Right atrium auricular region (tissue), 2 donors: ENCODE measurements at places on chromosomes 6 and 20.

DNA sequence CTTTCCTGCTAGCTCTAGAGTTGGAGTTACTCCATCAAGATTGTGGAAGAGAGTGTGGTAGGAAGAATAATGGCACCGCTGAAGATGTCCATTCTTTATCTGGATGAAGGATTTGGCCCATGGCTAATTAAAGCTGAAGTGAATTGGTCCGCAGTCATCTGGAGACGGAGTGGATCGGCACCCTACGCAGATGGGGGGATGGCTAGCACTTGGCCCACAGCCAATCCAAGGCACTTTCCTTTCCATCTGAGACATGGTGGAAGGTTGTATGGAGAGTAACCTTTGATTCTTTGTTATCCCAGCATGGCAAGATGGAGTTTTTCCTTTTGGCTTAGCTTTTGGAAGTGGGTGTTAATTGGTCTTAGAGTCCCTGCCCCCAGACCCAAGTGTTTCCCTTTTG lies 88.3 kb downstream of the JPH2 start:
- no peak for DNase-seq

DNA sequence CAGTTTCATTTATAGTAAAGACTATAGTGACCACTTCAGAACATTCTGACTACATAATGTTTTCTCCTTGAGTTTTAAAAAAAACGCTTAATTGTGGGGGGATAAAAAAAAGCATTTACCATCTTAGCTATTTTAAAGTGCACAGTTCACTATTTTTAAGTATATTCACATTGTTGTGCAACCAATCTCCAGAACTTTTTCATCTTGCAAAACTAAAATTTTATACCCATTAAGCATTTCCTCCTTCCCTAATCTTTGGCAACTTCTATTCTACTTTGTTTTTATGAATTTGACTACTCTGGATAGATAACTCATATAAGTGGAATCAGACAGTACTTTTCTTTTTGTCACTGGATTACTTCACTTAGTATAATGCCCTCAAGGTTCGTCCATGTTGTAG lies 62.3 kb downstream of the FKBP5 start:
- DNase-seq, result no peak

DNA sequence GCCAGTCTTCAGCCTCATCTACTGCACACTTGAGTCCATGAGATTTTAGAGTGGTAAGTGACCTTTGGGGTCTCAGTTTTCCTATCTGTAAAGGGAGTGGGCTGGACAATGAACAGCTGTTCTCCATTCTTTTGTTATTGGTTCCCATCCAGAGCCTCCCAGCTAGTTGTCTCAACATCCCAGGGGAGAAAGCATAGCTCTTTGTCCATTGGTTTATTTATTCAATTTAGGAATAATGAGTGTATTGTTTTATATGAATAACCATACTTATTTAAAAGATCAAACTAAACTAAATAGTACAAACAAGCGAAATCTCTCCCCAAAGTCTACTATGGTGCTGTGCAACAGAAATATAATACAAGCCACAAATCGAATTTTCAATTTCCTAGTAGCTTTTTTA lies 13.7 kb downstream of the PIGT start:
- no peak for DNase-seq

- DNase-seq, result no peak
Observed at GRCh38 chr6:148343047-148343782, 577 bp downstream of the SASH1 start.

DNA sequence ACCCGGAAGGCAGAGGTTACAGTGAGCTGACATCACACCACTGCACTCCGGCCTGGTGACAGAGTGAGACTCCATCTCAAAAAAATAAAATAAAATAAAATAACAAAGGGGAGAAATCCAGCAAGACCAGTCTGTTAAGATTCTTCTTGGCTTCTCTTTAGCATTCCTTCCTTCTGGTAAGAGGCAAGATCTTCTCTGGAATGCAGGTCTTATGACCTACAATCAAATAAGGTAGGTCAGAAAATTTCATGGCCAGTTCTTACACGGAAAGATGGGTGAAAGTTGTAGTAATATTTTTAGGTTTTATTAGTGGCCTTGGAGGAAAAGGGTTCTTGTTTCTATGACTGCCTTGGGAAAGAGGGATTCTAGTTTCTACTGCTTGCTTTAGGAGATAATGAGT lies 180.9 kb downstream of the FUT9 start:
- DNase-seq, result no peak

- no peak for DNase-seq
Observed at GRCh38 chr6:12935637-12936036, 219.1 kb downstream of the PHACTR1 start.

- DNase-seq, result no peak
Observed at GRCh38 chr6:80174900-80175572, 68.6 kb downstream of the BCKDHB start.

DNA sequence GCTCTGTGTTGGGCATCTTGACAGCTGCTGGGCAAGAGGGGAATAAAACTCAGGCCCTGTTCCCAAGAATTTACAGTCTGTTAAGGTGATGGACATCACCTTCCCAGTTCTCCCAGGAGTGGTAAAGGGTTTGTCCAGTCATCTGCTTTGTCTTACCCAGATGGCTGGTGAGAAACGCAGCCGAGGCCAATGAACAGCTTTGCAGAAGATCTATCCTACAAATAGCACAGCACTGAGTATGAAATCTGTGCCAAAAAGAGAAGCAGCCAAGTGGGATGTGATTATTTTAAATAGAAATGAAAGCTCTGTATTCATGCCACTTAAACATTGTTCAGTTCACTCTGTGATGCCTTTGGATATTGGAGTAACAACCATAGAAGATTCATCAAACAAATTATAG lies 132.7 kb upstream of the SLC22A16 start:
- no peak for DNase-seq

DNA sequence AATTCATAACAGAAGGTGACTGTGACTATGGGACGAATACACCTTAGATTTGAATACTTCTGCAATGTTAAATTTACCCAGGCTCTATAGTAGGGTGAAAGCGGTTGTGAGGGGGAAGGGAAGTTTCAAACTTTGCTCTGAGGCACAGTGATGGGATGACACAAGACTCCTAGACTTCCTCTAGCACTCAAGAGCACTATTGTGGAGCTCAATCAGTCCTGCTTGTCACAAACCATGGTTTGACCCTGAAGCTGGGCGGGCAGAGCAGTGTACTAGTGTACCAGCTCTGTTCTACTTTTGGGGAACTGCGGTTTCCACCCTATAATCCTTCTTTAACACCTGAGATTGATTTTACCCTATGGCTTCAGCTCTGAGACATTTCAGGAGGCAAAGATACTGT lies 17.1 kb downstream of the TRIM27 start:
- DNase-seq, result no peak

DNA sequence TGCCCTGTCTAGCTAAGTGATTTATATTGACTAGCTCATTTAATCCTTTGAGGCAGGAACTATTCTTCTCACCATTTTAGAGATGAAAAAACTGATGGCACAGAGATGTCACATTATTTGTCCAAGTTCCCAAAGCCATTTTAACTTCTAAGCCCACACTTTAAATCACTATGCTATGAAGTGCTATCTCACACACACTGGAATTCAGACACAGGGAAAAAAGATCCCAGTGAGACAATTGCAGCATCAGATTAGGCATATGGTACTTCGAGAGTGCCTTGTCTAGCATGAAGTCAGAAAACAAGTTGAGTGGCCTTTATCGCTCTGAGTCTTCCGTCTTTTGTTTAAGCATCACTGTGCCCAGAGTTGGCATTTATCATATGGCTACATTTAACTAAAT lies 54.1 kb upstream of the PDE7B start:
- no peak for DNase-seq

DNA sequence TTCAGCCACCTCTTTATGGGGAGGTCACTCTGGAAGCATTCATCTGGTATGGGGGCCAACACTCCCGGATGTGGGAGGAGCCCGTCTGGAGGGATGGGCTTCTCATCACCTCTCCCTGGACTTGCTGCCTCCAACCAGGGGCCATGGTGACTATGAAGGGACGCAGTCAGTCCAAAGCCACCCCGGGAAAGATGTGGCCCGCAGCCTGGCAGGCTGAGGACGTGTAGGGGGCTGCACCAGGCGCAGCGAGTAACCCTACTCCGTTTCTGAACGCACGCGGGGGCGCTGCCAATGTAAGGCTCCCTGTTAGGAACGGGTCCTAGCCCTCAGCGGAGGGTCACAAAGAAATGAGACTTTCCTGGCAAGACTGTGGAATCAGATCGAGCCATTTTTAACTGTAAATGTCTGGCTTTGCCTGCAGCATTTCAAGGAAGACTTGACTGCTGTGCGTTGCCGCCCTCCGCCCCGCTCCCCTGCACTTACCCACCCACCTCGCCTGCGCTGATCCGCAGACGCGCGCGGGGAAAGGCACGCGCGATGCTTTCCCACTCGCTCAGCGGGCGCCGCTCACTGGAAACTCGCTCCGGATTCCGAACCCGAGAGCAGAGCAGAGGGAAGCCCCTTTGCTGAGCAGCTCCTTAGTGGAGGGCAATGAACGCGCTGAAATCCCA lies 55.1 kb downstream of the IL20RA start:
- no peak for DNase-seq

GRCh38 chr6:4129446-4129845 lies 5.9 kb downstream of the ECI2 start:
- DNase-seq, result no peak

DNA sequence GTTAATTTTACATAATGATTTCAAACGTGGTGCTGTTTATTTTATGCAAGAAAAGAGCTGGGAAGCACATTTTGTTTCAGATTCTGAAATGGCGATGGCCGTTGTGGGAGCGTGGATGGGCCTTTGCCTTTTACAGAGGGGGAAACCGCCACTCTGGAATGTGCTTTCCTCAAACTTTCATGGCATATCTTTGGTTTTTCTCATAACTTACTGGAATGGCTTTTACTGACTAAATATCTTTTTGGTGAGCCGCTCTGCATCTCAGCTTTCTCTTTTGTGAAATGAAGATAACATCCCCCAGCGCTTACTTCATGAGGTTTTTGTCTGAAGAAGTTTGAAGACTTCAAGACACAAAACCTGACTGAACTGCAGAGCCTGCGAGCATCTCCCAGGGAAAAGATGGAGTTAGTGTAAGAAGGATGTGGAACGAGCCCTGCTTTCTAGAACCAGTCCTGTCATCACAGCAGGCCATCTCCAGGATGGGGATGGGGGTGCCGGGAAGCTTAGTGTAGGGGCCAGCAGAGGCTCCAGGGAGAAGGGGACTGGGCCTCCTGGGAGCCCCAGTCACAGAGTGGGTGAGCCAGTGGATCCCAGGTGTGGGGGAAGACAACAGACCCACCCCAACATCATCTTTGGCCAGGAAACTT lies 61.8 kb upstream of the TIAM2 start:
- DNase-seq, result no peak

GRCh38 chr6:87094576-87094975 lies 330 bp downstream of the CGA start:
- no peak for DNase-seq

- no peak for DNase-seq
Observed at GRCh38 chr6:5208471-5208971, 52.2 kb downstream of the LYRM4 start.

DNA sequence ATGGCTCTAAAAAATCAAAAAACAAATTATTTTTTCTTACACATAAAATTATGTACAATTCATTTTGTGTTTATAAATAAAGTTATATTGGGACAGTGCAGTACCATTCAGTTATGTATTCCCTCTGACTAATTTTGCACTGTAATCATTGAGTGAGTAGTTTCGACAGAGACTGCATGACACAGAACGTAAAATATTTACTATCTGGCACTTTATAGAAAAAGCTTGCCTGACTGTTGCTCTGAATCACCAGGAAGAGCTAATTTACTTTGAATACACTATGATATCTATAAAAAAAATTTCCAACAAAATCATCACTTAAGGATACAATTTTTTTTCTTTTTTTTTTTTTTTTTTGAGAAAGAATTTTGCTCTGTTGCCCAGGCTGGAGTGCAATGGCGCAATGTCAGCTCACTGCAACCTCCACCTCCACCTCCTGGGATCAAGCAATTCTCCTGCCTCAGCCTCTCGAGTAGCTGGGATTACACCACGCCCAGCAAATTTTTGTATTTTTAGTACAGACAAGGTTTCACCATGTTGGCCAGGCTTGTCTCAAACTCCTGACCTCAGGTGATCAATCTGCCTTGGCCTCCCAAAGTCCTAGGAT lies 11.0 kb upstream of the KHDC1L start:
- no peak for DNase-seq

DNA sequence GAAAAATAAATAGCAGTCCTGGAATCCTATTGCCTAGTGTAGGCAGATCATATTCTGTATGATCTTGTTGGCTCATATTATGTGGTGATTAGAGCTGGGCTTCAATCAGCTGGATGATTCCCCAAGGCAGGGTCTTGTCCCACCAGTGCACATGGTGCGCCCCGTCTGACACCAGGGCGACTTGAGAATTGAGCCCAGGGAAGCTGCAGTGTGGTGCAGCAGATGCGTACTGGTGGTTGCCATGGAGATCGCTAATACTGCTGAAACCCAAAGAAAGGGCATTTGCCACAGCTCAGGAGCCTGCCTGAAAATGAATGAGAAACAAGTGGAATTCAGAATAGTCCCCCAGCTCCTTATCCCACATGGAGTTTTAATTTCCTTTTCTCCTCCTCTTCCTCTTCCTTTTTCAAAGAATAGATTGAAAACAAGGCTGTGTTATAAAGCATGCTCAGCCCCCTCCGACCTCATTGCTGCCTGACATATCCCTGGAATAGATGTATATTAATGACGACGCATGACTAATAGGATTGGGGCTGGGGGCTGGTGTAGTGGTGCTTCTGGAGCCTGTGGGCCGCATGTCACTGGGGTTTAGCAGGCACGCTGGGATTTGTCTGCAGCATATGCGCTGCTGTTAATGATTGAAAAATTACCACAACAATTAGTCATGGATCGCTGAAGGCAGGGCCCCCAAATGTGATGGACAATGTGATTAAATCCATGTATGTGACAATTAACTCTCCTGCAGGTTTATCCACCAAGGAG lies 210.5 kb downstream of the FARS2 start:
- no peak for DNase-seq

DNA sequence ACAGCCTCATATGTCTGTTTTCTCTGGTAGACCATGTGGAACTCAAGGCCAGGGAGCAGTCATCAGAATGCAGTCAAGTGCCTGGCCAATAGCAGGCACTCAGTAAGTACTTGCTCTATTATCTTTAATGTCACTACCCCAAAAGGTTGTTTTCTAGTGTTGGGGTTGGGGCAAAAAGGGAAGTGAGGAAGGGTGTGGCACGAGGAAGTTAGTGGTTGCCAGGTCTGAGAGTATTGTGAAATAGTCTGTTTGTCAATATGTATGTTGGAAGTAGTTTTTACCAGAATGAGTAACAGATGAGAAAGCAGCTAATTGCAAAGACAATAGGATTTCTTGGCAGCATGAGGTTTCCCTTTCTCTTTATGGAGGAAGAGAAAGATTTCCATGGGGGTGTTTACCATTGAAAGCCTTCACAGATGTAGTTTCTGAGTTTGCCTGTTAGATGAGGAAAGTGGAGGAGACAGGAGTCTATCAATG lies 59.5 kb upstream of the ARMH2 start:
- no peak for DNase-seq
